ENCODE measurements at places on chromosomes 7 and 10.

- no peak for DNase-seq
Observed at GRCh38 chr7:25521236-25521635, 292.9 kb upstream of the NPVF start.

- no peak for DNase-seq
Observed at GRCh38 chr10:110755781-110756180, 111.6 kb downstream of the RBM20 start.

- DNase-seq, result no peak
Observed at GRCh38 chr7:8629504-8629903, 196.1 kb downstream of the NXPH1 start.

DNA sequence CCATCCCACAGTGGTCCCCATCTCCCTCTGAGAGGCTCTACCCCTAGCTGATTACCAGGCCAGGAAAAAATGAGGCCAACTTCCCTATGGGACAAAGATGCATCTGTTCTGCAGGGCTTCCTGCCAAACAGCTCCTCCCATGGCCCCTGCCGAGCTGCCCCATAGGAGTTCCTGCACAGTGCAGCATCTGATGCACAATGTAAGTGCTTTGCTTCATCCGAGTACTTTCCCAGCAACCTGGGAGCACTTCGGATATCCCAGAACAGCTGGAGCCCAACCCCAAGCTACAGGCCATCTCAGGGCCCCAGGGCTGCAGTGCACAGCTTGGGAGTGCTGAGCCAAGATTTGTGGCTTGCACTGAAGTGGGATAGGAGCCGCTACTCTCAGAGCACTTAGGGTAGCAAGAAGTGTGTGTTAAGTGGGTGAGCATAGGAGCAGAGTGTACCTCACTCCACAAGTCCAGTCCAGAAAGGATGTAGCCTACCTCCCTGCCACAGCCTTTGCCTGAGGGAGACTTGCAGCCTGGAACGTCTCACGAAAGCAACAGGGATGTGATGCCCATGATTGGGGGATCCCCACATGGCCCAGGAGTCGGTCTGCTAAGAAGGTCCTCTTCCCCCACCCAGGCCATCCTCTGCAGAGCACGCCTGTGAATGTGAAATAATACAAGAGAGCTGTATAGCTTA lies 209.6 kb upstream of the VWC2 start:
- DNase-seq, result no peak

DNA sequence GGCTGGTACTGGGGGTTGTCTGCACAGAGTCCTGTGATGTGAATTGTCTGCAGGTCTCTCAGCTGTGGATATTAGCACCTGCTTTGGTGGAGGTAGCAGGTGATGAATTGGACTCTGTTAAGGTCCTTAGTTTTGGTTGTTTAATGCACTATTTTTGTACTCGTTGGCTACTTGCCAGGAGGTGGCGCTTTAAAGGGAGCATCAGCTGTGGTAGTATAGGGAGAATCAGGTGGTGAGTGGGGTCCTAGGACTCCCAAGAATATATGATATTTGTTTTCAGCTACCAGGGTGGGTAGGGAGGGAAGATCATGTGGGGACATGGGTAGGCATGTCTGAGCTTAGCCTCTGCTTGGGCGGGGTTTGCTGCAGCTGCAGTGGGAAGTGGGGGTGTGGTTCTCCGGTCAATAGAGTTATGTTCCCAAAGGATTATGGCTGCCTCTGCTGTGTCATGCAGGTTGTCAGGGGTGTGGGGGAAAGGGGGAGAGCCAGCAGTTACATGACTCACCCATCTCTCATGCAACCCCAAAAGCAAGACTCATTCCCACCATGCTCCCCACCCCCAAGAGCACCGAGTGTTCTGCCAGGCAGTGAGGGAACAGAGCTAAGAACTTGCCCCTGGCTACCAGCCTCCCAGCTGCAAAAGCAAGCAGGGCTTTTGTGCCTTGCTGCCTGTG lies 53.7 kb upstream of the ZNF273 start:
- no peak for DNase-seq

GRCh38 chr10:43187213-43187612 lies 49.0 kb downstream of the CSGALNACT2 start:
- DNase-seq, result no peak

- no peak for DNase-seq
Observed at GRCh38 chr10:35887685-35888084, 245.6 kb upstream of the FZD8 start.

GRCh38 chr10:103042129-103042528 lies 124.0 kb downstream of the CNNM2 start:
- no peak for DNase-seq

DNA sequence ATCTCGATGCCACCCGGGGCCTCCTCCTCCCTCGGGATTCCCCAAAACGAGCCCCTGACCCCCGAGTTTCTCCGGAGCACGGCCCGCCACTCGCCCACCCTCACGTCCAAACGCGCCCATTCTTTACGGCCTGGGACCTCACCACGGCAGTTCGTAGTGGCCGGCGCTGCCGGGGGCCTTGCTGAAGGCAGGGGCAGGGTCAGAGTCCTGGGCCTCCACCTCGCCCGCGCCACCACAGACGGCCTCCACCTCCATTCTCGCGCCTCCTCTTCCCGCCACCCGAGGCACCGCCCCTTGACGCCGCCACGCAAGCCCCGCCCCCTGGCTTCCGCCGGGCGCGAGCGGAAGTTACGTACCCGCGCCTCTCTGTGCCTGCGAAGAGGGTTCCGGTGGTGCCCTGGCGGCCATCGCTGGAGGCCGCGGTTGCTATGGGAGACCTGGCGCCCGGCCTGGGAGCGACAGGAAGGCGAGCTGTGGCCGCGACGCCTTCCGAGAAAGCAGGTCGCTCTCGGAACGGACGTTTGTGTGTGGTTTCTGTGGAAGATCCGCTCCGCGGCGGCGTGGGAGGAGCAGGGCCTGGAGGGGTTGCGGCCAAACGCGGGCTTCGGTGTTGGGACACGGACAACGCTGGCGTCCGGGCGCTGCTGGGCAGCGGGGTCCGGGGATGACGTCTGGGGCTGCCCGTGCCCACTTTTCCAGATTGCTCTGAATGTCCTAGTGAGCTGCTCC lies at the start of gene RFC2:
Gene RFC2, minus strand, starts transcription at position 271 of the 729 bp plus-strand sequence. Its CDS starts 16 bp downstream, at position 255.
- DNase-seq, result peak; percentile 91

GRCh38 chr10:77201135-77202106 lies 436.2 kb downstream of the KCNMA1 start:
- no peak for DNase-seq

DNA sequence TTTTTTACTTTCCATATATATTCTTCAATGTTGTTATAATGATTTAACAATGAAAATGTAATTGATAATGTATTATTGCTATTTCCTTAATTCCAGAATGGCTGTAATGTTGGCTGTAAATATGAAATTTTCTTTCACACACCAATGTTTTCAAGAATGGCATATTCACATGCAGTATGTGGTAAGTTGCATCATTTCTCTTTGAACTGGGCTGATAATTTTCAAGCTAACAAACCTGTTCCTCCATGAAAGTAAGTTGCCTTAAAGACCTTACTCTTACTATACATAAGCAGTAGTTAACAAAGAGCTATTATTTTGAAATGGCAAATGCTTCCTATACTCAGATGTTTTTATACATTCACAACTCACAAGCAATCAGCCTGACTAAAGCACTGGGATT lies 154.5 kb downstream of the TMEM168 start:
- no peak for DNase-seq

DNA sequence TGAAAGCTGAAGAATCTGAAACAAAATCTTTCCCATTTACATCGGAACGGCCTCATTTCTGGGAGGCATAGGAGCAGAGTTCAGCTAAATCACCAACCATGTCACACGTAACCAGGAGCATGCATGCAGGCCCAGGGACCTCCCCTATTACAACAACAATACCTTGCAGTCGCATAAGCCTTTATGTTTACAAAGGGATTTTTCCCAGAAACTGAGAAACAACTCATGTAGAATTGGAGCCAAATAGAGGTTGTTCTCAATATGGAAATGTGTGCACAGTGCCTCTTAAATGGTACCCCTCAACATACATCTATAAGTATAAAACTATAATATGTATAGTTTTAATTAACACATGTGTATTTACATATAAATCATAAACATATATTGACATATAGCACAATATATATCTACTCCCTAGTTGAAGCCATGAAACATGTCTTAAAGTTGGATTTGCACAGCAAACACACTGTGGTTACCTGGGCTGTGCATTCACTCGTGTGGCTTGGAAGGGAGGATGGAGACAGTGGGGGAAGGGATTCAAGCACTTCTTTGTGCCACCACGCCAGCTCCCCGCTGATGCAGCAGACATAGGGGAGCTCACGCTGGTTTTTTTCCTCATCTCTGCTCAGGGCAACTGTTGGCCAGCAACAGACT lies 35.0 kb upstream of the DGKI start:
- no peak for DNase-seq

GRCh38 chr10:30781670-30782121 lies 152.1 kb upstream of the LYZL2 start:
- DNase-seq, result no peak

- no peak for DNase-seq
Observed at GRCh38 chr7:36013246-36014014, 139.6 kb upstream of the EEPD1 start.

GRCh38 chr10:75550191-75550590 lies 118.8 kb downstream of the LRMDA start:
- DNase-seq, result no peak

GRCh38 chr10:65518379-65518778 lies 1407.5 kb upstream of the LRRTM3 start:
- no peak for DNase-seq

DNA sequence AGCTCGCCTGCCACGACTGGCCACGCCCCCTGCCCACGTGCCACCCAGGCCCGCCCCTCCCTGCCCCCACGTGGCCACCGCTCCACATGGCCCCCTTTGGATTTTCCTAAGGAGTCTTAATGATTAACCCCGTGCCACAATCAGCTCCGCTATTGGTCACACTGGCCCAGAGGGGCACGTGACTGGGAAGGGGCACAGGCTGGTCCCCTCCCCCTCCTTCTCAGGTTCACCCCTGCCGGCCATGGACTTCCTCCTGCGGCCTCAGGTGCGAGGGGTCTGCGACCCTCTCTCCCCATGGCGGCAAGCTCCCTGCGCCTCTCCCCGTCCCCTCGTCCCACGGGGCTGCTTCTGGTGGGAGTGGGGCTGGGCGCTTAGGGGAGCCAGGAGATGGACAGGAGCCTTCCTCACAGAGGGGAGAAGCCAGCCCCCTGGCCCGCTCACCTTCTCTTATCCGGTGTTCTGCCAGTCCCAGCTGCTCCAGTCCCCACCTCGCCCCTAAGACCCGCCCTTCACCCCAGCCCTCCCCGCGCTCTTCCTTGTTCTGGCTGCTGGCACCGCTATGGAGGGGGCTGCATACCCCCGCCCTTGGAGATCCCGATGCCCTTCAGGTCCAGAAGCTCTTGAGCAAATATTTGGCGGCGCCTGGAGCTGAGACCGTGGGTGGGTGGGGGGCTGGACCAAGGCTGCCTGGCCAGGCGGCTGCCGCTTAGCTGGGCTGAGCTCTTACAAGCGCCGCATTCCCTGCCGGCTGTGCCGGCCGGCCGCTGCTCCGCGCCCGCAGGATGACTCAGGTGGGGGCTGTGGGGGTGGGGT lies 3.2 kb downstream of the SLC4A2 start:
- no peak for DNase-seq

DNA sequence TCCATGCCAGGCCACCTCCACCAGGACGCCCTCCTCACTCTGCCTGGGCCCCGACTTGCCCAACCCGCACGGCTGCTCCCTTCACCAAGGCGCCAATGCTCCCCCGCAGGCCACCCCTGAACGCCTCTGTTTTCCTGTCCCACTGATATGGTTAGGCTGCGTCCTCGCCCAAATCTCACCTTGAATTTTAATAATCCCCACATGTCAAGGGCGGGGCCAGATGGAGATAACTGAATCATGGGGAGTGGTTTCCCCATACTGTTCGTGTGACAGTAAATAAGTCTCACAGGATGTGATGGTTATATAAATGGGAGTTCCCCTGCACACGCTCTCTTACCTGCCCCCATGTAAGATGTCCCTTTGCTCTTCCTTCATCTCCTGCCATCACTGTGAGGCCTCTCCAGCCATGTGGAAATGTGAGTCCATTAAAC lies 29.8 kb downstream of the RSU1 start:
- no peak for DNase-seq

GRCh38 chr10:51718804-51719291 lies 19.5 kb upstream of the CSTF2T start:
- DNase-seq, result no peak

- DNase-seq, result no peak
Observed at GRCh38 chr7:103338864-103339263, 5.7 kb downstream of the DNAJC2 start.

DNA sequence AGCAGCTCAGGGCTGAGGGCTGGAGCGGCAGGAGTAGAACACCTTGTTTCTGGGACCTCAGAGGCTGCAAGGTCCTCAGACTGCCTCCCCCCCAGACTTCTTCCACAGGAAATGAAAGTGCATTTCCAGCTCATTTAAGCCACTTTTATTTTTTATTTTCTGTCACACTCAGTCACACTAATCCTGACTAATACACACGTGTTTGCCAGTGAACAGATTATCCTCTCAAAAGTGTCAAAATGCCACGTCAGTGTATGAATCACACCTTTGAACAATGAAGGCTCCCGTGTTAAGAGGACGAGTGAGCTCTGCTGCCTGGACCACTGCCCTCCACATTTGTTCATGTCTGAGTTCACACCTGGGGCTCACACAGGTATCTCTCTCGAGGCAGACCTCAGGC lies 488.5 kb downstream of the DNAJB6 start:
- no peak for DNase-seq

GRCh38 chr10:113665806-113666354 lies 2.0 kb upstream of the NRAP start:
- no peak for DNase-seq

Measured in left renal pelvis (tissue), 4 donors.